ENCODE measurements at places on chromosomes 2 and 18. TPM values are rescaled to one million over a fixed set of nuclear protein-coding genes. Genes with fewer than 3 reads are reported as not detected.

GRCh38 chr2:118689456-118689855 is 158.0 kb downstream of the EN1 start:
- H3K27me3 ChIP-seq = no peaks in the 10 kb centered on the region
- no peak for DNase-seq
- peaks cover 6% of the 10 kb centered on the region for H3K4me1 ChIP-seq
- no peak overlapping the region for H3K27ac ChIP-seq
- no peaks in the 10 kb centered on the region for H3K36me3 ChIP-seq

DNA sequence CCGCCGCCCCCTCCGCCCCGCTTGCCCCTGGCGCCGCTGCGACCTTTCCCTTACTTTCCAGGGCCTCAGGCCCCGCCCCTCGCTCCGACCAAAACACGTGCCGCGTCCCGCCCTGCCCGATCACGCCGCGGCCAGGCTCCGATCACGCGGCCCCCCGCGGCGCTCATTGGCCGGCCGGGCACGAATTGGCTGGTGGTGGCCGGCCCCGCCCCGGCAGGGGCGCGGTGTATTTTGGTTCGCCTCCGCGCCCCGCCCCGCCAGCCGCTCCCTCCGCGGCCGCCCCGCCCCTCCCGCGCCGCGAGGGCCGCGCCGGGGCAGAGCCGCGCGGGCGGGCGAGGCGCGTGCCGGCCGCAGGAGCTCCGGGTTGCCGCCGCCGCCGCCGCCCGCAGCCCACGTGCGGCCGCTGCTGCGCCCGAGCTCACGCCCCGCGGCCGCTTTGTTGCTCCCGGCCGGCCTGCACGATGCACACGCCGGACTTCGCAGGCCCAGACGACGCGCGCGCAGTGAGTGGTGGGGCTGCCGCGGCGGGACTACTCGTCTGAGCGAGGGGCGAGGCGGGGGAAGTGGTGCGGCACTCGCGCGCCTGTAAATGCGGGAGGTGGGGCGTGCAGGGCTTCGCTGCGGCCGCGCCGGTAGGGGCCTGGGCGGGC is at the start of gene KLF11:
Gene KLF11 (plus strand): TSS at position 295 of the 650 bp plus-strand sequence. CDS start 167 bp downstream, at position 462.
- DNase-seq = peak; percentile 95
- H3K4me1 ChIP-seq = no peaks in the 10 kb centered on the region
- peak within 1 kb of the TSS; percentile 81 for H3K4me3 ChIP-seq
- peak within 1 kb of the TSS; percentile 96 for H3K27ac ChIP-seq

- H3K36me3 ChIP-seq = no peaks in the 10 kb centered on the region
- H3K27me3 ChIP-seq = no peaks in the 10 kb centered on the region
- H3K4me1 ChIP-seq = peaks cover 5% of the 10 kb centered on the region
- DNase-seq = no peak
Observed at GRCh38 chr2:199430214-199430613, 27.5 kb downstream of the SATB2 start.

DNA sequence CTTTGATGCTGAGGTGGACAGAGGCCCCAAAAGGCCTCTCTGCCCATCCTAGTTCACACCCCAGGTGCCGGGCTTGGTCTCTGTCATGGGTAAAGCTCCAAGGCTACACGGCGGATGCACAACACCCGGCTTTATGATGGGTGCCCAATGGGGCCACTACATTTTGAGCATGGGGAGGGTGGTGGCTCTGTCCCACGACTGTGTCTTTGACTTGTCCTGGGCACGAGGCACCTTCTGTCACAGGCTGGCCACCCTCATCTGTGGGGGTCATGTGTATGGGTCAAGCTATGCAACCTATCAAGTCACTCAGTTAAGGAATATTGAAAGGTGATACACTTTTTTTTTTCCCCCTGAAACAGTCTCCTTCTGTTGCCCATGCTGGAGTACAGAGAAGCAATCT is 63.7 kb downstream of the EDAR start:
- no peaks in the 10 kb centered on the region for H3K4me1 ChIP-seq
- H3K36me3 ChIP-seq = no peaks in the 10 kb centered on the region
- DNase-seq = no peak
- no peak overlapping the region for H3K4me3 ChIP-seq

- no peak overlapping the region for H3K4me3 ChIP-seq
- H3K4me1 ChIP-seq = no peaks in the 10 kb centered on the region
- DNase-seq = no peak
Observed at GRCh38 chr2:65165558-65165957, 35.7 kb upstream of the RAB1A start.

GRCh38 chr2:960061-960736 is 9.6 kb downstream of the SNTG2 start:
- no peak overlapping the region for H3K27ac ChIP-seq
- no peaks in the 10 kb centered on the region for H3K36me3 ChIP-seq
- no peak overlapping the region for H3K4me3 ChIP-seq
- no peaks in the 10 kb centered on the region for H3K27me3 ChIP-seq
- peak; percentile 54 for DNase-seq

DNA sequence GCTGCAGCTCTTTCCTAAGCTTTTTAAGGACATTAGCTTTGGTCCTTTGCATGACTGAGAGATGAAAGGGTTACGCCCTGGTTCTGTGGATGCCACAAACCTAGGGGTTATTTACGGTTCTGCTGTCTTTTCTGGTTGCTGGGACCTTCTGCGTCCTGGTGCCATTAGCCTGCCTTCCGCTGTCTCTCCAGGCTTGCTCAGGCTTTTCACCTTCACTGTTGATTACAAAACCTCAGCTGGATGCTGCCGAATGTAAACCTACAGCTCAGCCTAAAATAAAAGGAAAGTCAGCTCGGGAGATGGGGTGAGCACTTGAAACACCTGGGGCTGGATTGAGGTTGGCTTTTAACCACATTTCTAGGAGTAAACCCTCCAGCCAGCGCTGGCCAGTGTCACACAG is 130.9 kb upstream of the ARHGAP28 start:
- peaks cover 22% of the 10 kb centered on the region for H3K4me1 ChIP-seq
- peak; percentile 65 for DNase-seq
- no peaks in the 10 kb centered on the region for H3K36me3 ChIP-seq
- H3K27me3 ChIP-seq = no peaks in the 10 kb centered on the region

GRCh38 chr2:119462574-119462973 is 30.9 kb downstream of the TMEM37 start:
- no peaks in the 10 kb centered on the region for H3K4me1 ChIP-seq
- no peak overlapping the region for H3K27ac ChIP-seq
- H3K27me3 ChIP-seq = no peaks in the 10 kb centered on the region
- no peak for DNase-seq

DNA sequence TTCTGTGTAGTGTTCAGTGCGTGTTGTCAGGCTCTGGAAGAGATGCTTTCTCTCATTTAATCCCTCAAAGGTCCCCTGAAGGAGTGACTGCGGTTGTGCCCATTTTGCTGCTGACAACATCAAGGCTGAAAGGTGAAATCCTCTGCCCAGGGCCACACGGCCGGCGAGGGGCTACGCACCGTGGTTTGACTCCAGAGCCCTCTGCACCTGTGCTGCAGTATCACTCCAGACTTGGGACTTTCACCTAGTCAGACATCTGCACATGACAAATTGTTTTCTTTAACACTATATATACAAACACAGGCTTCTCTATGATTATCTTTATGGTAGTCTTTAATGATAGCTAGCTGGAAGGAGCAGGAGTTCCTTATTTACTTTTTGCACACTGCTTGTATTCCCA is 90.2 kb downstream of the ARMC9 start:
- no peaks in the 10 kb centered on the region for H3K27me3 ChIP-seq
- no peak overlapping the region for H3K27ac ChIP-seq
- H3K4me1 ChIP-seq = no peaks in the 10 kb centered on the region
- peaks cover 26% of the 10 kb centered on the region for H3K36me3 ChIP-seq
- no peak overlapping the region for H3K4me3 ChIP-seq

- DNase-seq = no peak
- no peak overlapping the region for H3K4me3 ChIP-seq
- H3K36me3 ChIP-seq = no peaks in the 10 kb centered on the region
Observed at GRCh38 chr2:150046211-150046610, 441.3 kb downstream of the RND3 start.

DNA sequence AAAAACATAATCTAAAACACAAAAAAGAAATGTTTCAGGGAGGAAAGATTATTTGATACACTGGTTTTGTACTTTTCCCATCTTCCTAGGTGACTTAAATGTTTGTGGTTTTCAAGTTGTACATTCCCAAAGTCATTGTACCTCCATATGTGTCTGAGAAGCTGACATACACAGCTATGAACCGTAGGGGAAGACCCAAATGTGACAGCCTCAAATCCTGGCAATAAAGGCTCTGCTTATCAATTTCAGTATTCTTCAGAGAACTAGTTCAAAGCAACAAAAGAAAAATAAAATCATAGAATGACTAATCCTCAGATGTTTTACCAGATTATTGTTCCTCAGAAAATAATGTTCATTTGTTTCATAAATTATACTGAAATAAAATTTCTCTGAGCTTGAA is 2.5 kb downstream of the DYNC2LI1 start:
- no peak for DNase-seq
- no peaks in the 10 kb centered on the region for H3K27me3 ChIP-seq
- no peaks in the 10 kb centered on the region for H3K4me1 ChIP-seq

DNA sequence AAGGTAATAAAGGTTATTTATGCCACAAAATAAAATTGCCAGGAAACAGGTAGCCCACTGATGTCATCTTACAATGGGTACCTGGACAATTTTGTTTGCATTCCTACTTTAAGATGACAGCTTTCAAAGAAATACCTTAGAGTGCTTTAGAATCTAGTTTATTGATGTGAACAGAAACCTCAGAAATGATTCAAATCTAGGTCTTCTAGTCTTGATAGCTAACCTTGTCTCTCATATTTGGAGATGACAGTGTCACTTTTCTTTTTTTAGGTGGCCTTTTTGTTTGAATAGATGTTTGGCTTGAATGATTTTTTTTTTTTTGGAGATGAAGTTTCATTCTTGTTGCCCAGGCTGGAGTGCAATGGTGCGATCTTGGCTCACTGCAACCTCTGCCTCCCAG is 69.1 kb downstream of the PIK3C3 start:
- H3K27ac ChIP-seq = no peak overlapping the region
- no peaks in the 10 kb centered on the region for H3K4me1 ChIP-seq
- DNase-seq = no peak
- H3K4me3 ChIP-seq = no peak overlapping the region

- H3K4me3 ChIP-seq = no peak overlapping the region
- peaks cover 5% of the 10 kb centered on the region for H3K4me1 ChIP-seq
- no peak overlapping the region for H3K27ac ChIP-seq
- DNase-seq = no peak
Observed at GRCh38 chr2:110866466-110866865, 134.1 kb downstream of the ACOXL start.

GRCh38 chr18:63299837-63300745 is 19.5 kb downstream of the BCL2 start:
- no peak for DNase-seq
- no peak overlapping the region for H3K4me3 ChIP-seq
- H3K27me3 ChIP-seq = no peaks in the 10 kb centered on the region
- no peaks in the 10 kb centered on the region for H3K4me1 ChIP-seq
- H3K27ac ChIP-seq = peak overlapping the region; percentile 68

GRCh38 chr18:24954341-24954740 is 397.6 kb downstream of the ZNF521 start:
- no peak overlapping the region for H3K4me3 ChIP-seq
- H3K36me3 ChIP-seq = no peaks in the 10 kb centered on the region
- peaks cover 3% of the 10 kb centered on the region for H3K27me3 ChIP-seq
- no peak for DNase-seq
- peaks cover 11% of the 10 kb centered on the region for H3K4me1 ChIP-seq

DNA sequence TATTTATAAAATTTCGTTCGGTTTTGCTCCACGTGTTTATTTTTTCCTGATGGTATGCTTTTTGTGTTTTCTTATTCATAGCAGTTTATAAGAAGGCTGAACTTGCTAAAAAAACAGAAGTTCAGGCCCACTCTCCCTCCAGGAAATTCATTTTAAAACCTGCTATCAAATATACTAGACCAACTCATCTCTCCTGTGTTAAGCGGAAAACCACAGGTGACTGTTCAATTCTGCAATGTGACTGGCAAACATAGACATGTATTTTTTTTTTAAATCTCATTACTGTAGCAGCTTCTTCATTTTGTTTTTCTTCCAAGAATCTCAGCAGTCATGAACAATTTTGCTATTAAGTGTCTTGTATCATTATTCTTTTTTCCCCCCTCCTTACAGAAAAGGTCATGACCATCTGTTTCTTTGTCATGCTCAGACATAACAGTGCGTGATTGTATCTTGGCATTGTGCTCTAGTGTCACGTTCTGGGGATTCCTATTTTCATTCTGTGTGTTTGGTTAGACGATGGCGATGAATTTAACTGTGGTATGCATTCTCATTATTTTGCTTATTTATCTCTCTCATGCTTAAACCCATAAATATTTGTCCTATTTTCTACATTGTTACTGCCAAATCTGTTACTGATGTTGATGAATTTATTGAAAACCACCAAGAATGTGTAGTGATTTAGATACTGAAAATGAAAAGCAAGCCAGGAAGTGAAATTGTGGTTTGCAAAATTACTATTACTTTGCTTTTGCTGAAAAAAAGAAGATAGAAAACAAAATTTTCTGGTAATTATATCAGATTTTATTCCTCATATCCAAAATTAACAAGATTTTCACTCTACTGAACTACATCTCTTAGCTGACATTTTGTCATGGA is 74.6 kb upstream of the UNC80 start:
- DNase-seq = no peak
- no peak overlapping the region for H3K4me3 ChIP-seq
- no peaks in the 10 kb centered on the region for H3K4me1 ChIP-seq
- H3K27ac ChIP-seq = peak overlapping the region; percentile 24
- H3K27me3 ChIP-seq = no peaks in the 10 kb centered on the region

GRCh38 chr2:241308267-241308666 is 7.2 kb downstream of the HDLBP start:
- DNase-seq = no peak
- peaks cover 1% of the 10 kb centered on the region for H3K4me1 ChIP-seq
- H3K36me3 ChIP-seq = peaks cover 4% of the 10 kb centered on the region
- H3K27me3 ChIP-seq = no peaks in the 10 kb centered on the region

DNA sequence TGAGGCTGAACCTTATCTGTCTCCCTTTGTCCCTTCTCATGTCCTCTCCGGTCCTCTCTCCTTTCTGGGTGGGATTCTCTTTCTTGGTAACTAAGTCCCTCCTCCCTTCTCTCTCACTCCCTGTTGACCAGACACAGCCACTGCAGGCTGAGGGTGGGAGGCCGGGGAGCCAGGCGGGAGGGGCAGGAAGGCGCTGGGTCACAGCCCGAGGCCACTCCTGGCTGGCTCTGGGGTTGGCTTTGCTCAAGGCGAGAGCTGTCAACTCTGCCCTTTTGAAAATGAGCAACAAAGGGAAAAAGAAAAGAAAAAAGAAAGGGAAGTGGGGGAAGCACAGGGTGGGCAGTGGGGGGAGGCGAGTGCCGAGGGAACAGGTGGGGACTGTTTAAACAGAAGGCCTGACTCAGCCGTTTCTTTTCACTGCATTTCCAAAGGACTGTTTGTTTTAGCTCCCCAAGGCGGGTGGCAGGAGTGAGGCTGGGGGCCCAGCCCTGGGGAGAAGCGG is 70.5 kb upstream of the IGFBP5 start:
- H3K36me3 ChIP-seq = no peaks in the 10 kb centered on the region
- peak overlapping the region; percentile 92 for H3K27ac ChIP-seq
- peak; percentile 91 for DNase-seq
- H3K4me1 ChIP-seq = peaks cover 4% of the 10 kb centered on the region

The TTN gene
- total RNA-seq = 101 TPM

The POTEE gene
- total RNA-seq = 0.35 TPM

The IL1F10 gene
- total RNA-seq = not detected

The RSAD2 gene
- total RNA-seq = 0.75 TPM

The GALR1 gene
- 0.04 TPM for total RNA-seq

The PRPF40A gene
- 190 TPM for total RNA-seq

The CLEC4F gene
- not detected for total RNA-seq

The GPR55 gene
- 7.5 TPM for total RNA-seq

The B4GALT6 gene
- 47.7 TPM for total RNA-seq
